ENCODE measurements at places on chromosomes 12 and 14. TPM values are rescaled to one million over a fixed set of nuclear protein-coding genes. Genes with fewer than 3 reads are reported as not detected.

RITA1 gene
- total RNA-seq, result 11.8 TPM

APOLD1 gene
- 1.5 TPM for total RNA-seq

ABHD4 gene
- total RNA-seq, result 20.5 TPM

SLC22A17 gene
- 23.1 TPM for total RNA-seq

SYCP3 gene
- 0.26 TPM for total RNA-seq

FOXM1 gene
- 7.3 TPM for total RNA-seq

CMKLR1 gene
- under 0.01 TPM for total RNA-seq

KLRD1 gene
- total RNA-seq, result 0.17 TPM

TMED10 gene
- total RNA-seq, result 173 TPM

DIO3 gene
- total RNA-seq, result 1.0 TPM

LRRC9 gene
- not detected for total RNA-seq

NTN4 gene
- total RNA-seq, result 28.6 TPM

KRT3 gene
- total RNA-seq, result not detected

HOTAIR gene
- not detected for total RNA-seq

SPTSSA gene
- total RNA-seq, result 15.9 TPM

LBHD2 gene
- not detected for total RNA-seq

P2RX7 gene
- total RNA-seq, result 16.7 TPM

CLEC4C gene
- not detected for total RNA-seq

OVCH1 gene
- total RNA-seq, result 0.51 TPM

AKAP3 gene
- 1.5 TPM for total RNA-seq

CAPZA3 gene
- not detected for total RNA-seq

SLC17A8 gene
- not detected for total RNA-seq

RECQL gene
- total RNA-seq, result 62.6 TPM

DEGS2 gene
- total RNA-seq, result 0.26 TPM

TAC3 gene
- 0.17 TPM for total RNA-seq

RHOJ gene
- 4.1 TPM for total RNA-seq

CEBPE gene
- not detected for total RNA-seq

COCH gene
- total RNA-seq, result 0.51 TPM

CELA1 gene
- not detected for total RNA-seq

RIN3 gene
- 5.4 TPM for total RNA-seq

NKX2-1 gene
- total RNA-seq, result not detected

SYNDIG1L gene
- total RNA-seq, result not detected

ISCA2 gene
- 17.7 TPM for total RNA-seq

TAS2R13 gene
- total RNA-seq, result 1.7 TPM

Data from fibroblast of lung (primary cell).